ENCODE measurements at places on chromosomes 3 and 15. TPM values are rescaled to one million over a fixed set of nuclear protein-coding genes. Genes with fewer than 3 reads are reported as not detected.
A peak's percentile ranks its signal among the peaks of the same experiment; 100 is the strongest.

DNA sequence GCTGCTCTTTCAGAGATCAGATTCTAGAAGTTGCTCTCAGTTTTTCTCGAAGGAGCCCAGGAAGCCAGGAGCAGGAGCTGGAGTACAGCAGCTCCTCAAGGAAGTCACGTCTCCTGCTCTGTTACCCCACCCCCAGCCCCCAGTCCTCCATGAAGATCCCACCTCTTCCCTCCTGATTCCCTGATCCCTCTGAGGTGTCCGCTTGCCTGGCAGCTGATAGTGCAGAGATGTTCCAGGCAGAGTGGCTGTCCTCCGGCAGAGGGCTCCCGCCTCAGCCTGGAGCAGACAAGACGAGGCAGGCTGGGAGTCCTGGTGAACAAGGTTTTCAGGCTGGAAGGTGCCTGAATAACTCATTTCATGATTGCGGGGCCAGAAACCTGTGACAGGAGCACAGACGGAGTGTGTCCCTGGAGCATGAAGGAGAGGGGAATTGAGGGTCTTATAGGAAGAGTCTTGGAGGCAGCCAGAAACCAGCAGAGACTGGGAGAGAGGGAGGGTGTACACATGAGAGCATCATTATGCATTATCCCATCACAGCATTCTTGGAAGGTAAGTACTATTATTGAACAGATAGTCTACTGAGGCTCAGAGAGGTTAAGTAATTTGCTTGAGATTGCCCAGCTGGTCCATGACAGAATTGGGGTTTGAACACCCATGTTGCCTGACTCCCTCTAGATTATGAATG lies 1.2 kb downstream of the HRH1 start:
- no peaks in the 10 kb centered on the region for H3K36me3 ChIP-seq
- peak overlapping the region; percentile 60 for H3K4me3 ChIP-seq
- peak; percentile 27 for DNase-seq
- peaks cover 6% of the 10 kb centered on the region for H3K4me1 ChIP-seq
- H3K27ac ChIP-seq = no peak overlapping the region

- H3K27ac ChIP-seq = no peak overlapping the region
- peaks cover 19% of the 10 kb centered on the region for H3K36me3 ChIP-seq
- H3K4me3 ChIP-seq = no peak overlapping the region
- peak; percentile 39 for DNase-seq
These were observed 103.3 kb upstream of the PRTG start for GRCh38 chr15:55846116-55846707.

PARP15 gene
- total RNA-seq = 0.55 TPM

DNA sequence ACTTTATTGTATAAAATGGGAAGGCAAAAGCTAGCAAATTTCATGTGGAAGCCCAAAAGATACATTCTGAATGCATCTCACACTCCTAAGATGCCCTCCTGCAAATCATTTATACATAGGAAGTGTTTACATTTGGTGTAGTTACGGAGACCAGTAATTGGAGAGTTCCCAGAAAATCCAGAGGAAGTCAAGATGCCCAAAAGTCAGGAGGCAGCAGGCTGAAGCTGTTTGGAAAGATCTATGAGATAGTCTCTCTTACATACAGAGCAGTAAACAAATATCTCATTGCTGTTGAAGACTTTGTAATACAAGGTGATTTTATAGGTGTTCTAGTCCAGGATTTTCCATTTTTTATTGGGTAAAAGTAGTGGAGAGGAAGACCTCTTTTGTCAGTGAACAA lies 8.8 kb downstream of the KLHL24 start:
- H3K27ac ChIP-seq = no peak overlapping the region
- H3K4me3 ChIP-seq = no peak overlapping the region
- no peak for DNase-seq

GRCh38 chr3:158140396-158140795 lies 30.5 kb downstream of the RSRC1 start:
- H3K27me3 ChIP-seq = no peaks in the 10 kb centered on the region
- H3K27ac ChIP-seq = no peak overlapping the region
- no peak overlapping the region for H3K4me3 ChIP-seq
- H3K36me3 ChIP-seq = peaks cover 18% of the 10 kb centered on the region
- DNase-seq = no peak
- no peaks in the 10 kb centered on the region for H3K4me1 ChIP-seq

NLGN1 gene
- total RNA-seq = 5.7 TPM

DNA sequence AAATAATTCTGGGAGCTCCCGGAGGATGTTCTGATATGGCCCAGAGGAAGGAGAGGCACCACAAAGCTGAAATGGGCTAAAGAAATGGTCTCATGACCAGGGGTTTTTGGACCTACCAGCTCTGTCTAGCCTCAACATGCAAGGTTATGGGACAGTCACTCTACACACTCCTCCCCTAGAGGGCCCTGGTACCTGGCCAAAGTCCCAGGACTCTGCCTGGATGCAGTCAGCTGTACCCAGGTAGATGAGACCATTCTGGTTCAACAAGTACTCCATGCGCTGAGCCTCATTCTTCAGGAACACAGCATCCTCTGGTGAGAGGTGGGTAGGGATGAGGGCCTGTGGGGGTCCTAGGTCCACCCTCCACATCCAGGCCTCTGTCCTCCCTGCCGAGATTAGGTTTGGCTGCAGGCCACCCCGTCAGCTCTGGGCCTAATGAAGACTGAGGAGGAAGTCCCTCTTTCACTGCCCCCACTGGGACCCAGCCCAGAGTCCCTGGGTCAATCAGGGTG lies 9.5 kb downstream of the EPB42 start:
- H3K27me3 ChIP-seq = peaks cover 25% of the 10 kb centered on the region
- no peak overlapping the region for H3K27ac ChIP-seq
- no peaks in the 10 kb centered on the region for H3K36me3 ChIP-seq
- DNase-seq = no peak
- H3K4me3 ChIP-seq = no peak overlapping the region

- H3K4me3 ChIP-seq = no peak overlapping the region
- no peaks in the 10 kb centered on the region for H3K27me3 ChIP-seq
- peaks cover 2% of the 10 kb centered on the region for H3K4me1 ChIP-seq
- H3K36me3 ChIP-seq = no peaks in the 10 kb centered on the region
- H3K27ac ChIP-seq = no peak overlapping the region
These were observed 298.3 kb upstream of the TGFBR2 start for GRCh38 chr3:30308131-30308530.

RPL29 gene
- 1,236 TPM for total RNA-seq

GRCh38 chr15:93982226-93982727 lies 249.1 kb upstream of the MCTP2 start:
- H3K36me3 ChIP-seq = no peaks in the 10 kb centered on the region
- H3K4me1 ChIP-seq = no peaks in the 10 kb centered on the region
- no peak for DNase-seq

TOMM70 gene
- total RNA-seq = 41.8 TPM

DNA sequence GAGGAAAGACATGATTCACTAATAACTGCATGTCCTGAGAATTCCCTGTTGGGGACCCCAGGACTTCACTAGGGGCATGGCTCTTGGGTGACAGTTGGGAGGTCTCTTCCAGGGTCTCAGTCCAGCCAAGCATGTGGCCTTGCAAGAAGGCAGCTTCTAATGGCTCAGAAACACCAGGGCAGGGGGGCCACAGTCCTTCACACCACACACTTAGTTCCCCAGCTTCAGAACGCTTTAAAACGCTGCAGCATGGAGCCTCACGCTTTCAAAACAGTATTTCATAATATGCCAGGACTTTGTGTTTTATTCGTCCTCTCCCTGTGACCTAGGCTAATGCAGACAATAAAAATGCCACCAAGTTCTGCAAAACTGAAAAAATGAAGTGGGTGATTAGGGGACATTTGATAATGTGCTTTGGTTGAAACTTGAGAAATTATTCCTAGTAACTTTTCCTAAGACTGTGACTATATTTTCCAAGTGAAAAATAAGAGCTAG lies 48.4 kb upstream of the LIMD1 start:
- H3K36me3 ChIP-seq = peaks cover 1% of the 10 kb centered on the region
- DNase-seq = no peak
- H3K27ac ChIP-seq = no peak overlapping the region
- H3K4me3 ChIP-seq = no peak overlapping the region

- no peaks in the 10 kb centered on the region for H3K36me3 ChIP-seq
- no peaks in the 10 kb centered on the region for H3K4me1 ChIP-seq
- peak; percentile 41 for DNase-seq
- H3K4me3 ChIP-seq = peak overlapping the region; percentile 75
- peaks cover 69% of the 10 kb centered on the region for H3K27me3 ChIP-seq
These were observed 195.3 kb upstream of the LYSMD4 start for GRCh38 chr15:99928429-99928981.

SKOR1 gene
- total RNA-seq = 0.75 TPM

CLDN1 gene
- 37.8 TPM for total RNA-seq

GRCh38 chr15:29410338-29410737 lies 140.7 kb upstream of the NSMCE3 start:
- DNase-seq = no peak
- no peak overlapping the region for H3K4me3 ChIP-seq
- no peak overlapping the region for H3K27ac ChIP-seq
- no peaks in the 10 kb centered on the region for H3K36me3 ChIP-seq
- peaks cover 7% of the 10 kb centered on the region for H3K27me3 ChIP-seq

All from progenitor cell of endocrine pancreas (in vitro differentiated cells).